A172 (cell line): ENCODE measurements at places on chromosomes 16 and 17. TPM values are rescaled to one million over a fixed set of nuclear protein-coding genes. Genes with fewer than 3 reads are reported as not detected.
A peak's percentile ranks its signal among the peaks of the same experiment; 100 is the strongest.

SERPINF2 gene
- 0.64 and 1.9 TPM in 2 replicates for total RNA-seq

CD300LG gene
- total RNA-seq = not detected in 2 replicates

NTN3 gene
- 0.12 TPM in 1 of 2 replicates, not detected in the other for total RNA-seq

WNK4 gene
- 0.34 and 0.50 TPM in 2 replicates for total RNA-seq

HP gene
- not detected in 2 replicates for total RNA-seq

NPIPA2 gene
- 0.50 and 0.72 TPM in 2 replicates for total RNA-seq

MYH8 gene
- not detected in 2 replicates for total RNA-seq

GUCY2D gene
- not detected in 2 replicates for total RNA-seq

TCAP gene
- total RNA-seq = 0.19 and 0.26 TPM in 2 replicates

C17orf67 gene
- total RNA-seq = 0.76 and 1.8 TPM in 2 replicates

- no peak for DNase-seq
Observed at GRCh38 chr17:40307740-40308239, 1.2 kb upstream of the RARA start.

- no peak for DNase-seq
Observed at GRCh38 chr17:75260641-75261335, 618 bp downstream of the GGA3 start.

GRCh38 chr17:17792551-17793377 lies 44.0 kb downstream of the SREBF1 start:
- peak; percentile 34 for DNase-seq

GRCh38 chr16:72480911-72481310 lies 309.0 kb upstream of the PMFBP1 start:
- DNase-seq = peak; percentile 12

- no peak for DNase-seq
Observed at GRCh38 chr16:73213732-73214455, 166.0 kb upstream of the ZFHX3 start.

- DNase-seq = no peak
Observed at GRCh38 chr16:71916397-71916920, 21.1 kb downstream of the IST1 start.

GRCh38 chr17:80071116-80071841 lies 30.1 kb upstream of the GAA start:
- peak; percentile 31 for DNase-seq

GRCh38 chr17:50053654-50053960 lies 2.3 kb upstream of the ITGA3 start:
- peak; percentile 59 for DNase-seq

DNA sequence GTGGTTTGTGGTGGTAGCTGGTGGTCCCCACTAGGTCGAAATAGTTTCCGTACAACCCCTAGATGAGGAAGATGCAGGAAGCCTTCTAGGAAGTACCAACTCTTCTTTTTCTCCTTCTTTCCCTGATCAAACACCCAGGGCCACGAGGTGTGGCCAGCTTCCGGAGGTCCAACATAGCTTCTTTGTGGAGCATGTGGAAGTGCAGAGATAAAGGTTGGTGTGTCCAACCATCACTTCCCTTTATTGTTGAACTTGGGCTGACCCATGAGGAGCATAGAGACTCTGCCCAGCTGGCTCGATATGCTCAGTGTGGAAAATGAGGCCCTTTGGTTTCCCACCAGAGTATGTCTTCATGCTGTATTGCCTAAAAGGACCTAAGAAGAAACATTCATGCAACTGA lies 6.3 kb upstream of the RGS9 start:
- DNase-seq = no peak

DNA sequence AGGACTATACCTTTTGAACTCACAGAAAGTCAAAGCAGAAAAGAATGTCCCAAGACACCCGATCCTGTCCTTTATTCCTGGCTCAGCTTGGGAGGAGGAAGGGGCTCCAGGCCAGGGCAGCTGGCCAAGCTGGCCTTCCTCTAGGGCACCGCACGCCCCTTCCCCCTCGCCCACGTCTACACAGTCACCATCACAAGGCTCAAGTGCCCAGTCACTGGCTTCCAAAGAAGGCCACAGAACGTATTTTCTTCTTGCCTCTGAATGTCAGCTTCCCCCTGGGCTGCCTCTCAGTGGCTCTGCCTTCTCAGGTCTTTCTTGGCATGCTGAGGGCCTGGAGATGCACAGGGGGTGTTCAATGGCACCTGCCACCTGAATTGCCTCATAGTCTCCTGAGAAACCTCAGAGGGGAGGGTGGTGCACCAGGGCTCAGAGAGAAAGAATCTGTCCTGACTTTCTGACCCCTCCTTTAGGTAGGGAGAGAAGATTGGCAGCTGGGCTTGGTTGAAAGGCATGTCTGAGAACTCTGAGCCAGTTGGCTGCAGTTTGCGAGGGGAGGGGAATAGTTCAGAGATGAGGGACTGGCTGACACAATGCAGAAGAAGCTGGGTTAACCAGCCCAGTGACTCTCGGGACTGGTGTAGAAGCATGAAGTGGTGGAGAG lies 2.1 kb downstream of the DHRS11 start:
- DNase-seq = no peak

- DNase-seq = peak; percentile 89
Observed at GRCh38 chr17:64343833-64344637, 46.6 kb downstream of the PECAM1 start.

DNA sequence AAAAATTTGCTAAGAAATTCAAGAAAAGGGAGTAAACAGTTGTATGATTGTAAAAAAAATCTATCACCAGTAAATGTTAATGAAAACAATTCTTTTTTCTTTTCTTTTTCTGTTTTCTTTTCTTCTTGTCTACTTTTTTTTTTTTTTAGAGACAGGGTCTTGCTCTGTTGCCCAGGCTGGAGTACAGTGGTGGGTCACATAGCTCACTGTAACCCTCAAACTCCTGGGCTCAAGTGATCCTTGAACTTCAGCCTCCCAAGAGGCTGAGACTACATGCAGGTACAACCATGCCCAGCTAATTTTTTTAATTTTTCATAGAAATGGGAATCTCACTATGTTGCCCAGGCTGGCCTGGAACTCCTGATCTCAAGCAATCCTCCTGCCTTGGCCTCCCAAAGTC lies 57.2 kb upstream of the SIAH1 start:
- no peak for DNase-seq

- peak; percentile 83 for DNase-seq
Observed at GRCh38 chr16:85173146-85173980, 61.1 kb upstream of the CIBAR2 start.

- no peak for DNase-seq
Observed at GRCh38 chr16:20344611-20345010, 7.9 kb downstream of the UMOD start.

DNA sequence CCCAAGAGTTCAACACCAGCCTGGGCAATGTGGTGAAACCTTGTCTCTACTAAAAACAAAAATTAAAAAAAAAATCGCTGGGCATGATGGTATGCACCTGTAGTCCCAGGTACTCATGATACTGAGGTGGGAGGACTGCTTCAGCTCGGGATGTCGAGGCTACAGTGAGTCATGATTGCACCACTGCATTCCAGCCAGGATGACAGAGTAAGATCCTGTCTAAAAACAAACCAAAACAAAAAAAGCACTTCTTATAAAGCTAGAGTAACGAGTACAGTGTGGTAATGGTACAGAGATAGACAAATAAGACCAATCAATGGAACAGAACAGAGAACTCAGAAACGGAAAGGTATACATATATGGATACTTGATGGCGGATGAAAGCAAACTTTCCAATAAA lies 4.4 kb downstream of the NSMCE1 start:
- DNase-seq = peak; percentile 68
